ENCODE measurements at places on chromosomes 1 and 21.

DNA sequence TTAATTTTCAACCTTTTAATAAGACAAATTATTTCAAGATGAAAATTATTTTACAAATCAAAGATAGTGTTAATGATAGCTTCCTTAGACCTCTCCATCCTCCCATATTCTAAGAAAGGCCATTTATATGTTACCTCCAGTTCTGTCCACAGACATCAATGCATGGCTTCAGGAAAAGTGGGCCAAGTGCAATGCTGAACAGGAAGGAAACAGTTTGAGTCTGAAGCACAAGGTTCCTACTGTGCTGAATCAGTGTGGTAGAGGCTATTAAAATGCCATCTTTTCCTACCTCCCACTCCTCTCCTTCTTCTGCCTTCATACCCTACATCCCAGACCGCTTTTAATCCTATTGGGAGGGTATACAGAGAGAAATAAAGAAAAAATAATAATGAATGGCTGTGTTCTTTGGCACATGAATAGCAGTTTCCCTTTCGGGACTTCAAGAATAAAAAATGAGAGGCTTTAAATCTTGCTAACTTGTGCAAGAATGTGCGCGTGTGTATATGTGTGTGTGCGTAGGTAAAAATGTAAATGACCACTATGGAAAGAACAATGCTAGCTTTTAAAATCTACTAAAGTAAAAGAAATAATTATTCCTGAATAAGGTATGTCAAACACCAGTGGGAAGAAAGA, 62.6 kb upstream of the C1orf105 start:
- peak; percentile 68 for DNase-seq

GRCh38 chr1:147541672-147542568, 619 bp downstream of the BCL9 start:
- peak; percentile 34 for DNase-seq

DNA sequence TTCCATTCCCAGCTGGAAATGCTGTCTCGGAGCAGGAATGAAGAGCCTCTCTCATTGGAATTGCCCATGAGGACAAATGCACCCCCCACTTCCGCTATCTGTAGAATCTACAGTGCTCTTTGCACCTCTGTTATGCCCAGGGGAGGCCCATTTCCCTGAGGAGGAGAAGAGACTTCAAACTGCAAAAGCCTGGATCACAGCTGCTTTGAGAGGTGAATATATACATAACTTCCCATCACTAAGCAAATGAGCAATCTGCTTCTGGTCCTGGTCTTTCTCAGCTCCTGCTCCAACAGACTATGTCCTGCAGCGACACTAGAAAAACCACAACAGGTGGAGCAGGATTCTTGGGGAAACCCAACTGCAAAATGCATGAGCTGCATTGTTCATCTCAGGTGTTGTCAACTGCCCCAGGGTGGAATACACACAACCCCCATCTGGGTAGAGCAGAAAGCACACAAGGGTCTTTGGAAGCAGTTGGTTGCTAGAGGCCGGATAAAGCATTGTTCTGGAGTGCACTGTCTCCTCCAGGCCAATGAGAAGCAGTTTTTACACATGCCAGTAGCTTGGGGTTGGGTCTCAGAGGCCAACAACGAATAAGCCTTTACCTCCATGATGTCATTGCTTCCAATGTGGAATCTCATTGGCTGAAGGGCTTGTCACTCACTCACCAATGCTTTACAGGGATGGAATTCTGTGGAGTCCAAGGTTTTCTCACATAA, 67.7 kb upstream of the RAB4A start:
- DNase-seq, result peak; percentile 37

- peak; percentile 63 for DNase-seq
Observed at GRCh38 chr1:50422946-50423669, at the start of gene DMRTA2. Gene DMRTA2, minus strand, starts transcription at chr1:50423443. Its CDS starts 1,907 bp downstream, at chr1:50421536.

- peak; percentile 78 for DNase-seq
Observed at GRCh38 chr1:206570529-206570928, 41.7 kb downstream of the EIF2D start.

DNA sequence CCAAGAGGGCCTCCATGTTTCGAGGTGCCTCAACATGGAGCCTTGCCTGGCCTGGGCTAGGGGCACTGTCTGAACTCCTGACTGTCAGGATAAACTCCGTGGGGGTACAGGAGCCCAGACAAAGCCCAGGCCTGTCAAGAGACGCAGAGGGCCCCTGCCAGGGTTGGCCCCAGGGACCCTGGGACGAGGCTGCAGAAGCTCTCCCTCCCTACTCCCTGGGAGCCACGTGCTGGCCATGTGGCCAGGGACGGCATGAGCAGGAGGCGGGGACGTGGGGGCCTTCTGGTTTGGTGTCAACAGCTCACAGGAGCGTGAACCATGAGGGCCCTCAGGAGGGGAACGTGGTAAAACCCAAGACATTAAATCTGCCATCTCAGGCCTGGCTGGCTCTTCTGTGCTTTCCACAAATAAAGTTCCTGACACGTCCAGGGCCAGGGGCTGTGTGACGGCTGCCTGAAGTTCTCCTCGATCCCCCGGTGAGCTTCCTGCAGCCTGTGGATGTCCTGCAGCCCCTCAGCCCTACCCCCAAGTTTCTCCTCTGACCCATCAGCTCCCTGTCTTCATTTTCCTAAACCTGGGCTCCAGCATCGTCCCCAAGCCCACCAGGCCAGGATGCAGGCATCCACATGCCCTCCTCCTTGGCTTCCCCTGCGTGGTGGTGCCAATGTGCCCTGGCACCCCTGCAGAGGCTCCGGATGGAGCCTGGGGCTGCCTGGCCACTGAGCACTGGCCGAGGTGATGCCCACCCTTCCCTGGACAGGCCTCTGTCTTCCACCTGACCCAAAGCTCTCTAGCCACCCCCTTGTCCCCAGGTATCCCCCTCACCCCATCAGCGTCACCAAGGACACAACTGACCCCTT, 12.8 kb upstream of the LRRC3 start:
- DNase-seq, result no peak

GRCh38 chr1:235637756-235638534, 11.6 kb downstream of the GNG4 start:
- DNase-seq, result no peak

DNA sequence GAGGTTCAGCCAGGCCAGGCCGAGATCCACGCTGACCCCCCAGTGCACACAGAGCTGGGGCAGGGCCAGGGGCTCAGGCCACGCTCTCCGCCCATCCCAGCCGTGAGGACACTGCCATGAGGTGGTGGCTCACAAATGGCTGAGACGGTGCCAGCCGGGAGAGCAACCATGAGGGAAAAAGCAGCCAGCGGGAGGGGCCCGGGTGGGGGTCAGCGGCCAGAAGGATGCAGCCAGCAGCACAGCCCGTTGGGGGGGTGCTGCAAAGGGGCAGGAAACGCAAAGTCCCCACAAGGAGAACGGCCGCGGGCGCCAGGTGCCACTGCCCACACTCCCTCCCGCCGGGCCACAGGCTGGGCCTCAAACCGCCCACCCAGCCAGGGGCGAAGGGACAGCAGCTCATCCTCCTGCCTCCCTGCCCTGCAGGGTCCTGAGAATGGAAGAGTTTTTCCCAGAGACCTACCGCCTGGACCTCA, 8.3 kb downstream of the TTLL10 start:
- no peak for DNase-seq

DNA sequence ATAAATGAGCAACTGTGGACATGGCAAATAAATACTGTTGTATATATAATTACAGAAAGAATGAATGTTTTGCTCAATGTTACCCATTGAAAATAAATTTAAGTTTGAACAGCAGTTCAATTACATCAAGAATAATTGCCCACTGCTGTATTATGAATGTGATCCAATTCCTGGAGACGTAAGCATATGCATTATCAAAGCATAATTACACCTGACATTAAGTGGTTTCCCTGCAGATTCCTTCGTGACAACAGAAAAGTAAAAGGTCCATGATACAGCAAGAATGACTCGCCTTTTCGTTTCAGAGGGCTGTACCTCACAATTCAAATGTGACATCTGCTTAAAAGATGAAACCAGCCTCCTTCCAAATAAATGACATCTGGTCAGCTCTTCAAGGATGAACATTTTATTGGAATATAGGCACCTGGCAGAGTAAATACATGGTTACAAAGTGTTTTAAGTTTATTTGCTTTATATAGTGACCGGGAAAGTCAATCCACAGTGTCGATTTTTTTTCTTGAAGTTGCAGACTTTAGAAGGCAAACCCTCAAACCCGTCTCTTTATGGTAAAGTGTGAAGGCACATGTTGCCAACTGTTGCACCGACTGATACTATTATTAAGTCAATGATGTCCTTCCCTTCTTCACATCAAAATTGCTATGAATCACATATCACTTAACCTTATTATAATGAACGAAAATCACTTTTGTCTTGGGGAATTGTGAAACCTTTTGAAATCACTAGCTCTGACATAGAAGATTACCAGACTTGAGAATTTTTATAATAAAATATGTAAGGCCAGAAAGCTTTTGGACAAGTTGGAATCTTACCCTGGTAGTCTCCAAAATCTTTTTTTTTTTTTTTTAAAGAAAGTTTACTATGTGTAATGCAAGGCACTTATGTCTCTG, 36.2 kb upstream of the EDEM3 start:
- DNase-seq, result no peak

DNA sequence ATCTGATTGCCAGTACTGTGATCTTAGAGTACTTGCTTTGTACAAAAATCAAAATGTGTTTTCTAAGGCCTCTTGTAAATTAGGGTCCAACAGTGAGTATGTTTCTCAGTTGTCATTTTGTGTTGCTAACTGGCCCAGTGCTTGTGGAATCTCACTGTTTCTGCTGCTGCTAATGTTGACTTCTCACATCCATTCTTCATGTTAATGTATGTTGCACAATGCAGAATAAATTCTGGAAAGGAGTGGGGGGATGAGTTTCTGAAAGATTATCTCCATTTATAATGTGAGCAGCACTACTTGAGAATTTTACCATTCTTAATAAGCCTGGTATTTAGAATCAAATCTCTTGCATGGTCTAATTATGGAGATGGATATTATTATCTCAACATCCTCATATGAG, 57.9 kb downstream of the CACHD1 start:
- DNase-seq, result no peak

GRCh38 chr1:202315576-202316168, 26.1 kb downstream of the UBE2T start:
- peak; percentile 91 for DNase-seq

- DNase-seq, result no peak
Observed at GRCh38 chr1:154386643-154387352, 18.3 kb upstream of the IL6R start.

GRCh38 chr1:160069460-160070231, at the start of gene KCNJ10:
Gene KCNJ10, minus strand, starts transcription at chr1:160070160. Its CDS starts 27,628 bp downstream, at chr1:160042532.
- no peak for DNase-seq
